ENCODE measurements at places on chromosomes 5 and 9.

GRCh38 chr5:143554187-143554717 lies 150.8 kb upstream of the NR3C1 start:
- no peak for DNase-seq

- DNase-seq: no peak
These were observed 389.6 kb downstream of the SEMA5A start for GRCh38 chr5:9156282-9156681.

GRCh38 chr5:150286820-150287219 lies 2.8 kb downstream of the CAMK2A start:
- DNase-seq: no peak

DNA sequence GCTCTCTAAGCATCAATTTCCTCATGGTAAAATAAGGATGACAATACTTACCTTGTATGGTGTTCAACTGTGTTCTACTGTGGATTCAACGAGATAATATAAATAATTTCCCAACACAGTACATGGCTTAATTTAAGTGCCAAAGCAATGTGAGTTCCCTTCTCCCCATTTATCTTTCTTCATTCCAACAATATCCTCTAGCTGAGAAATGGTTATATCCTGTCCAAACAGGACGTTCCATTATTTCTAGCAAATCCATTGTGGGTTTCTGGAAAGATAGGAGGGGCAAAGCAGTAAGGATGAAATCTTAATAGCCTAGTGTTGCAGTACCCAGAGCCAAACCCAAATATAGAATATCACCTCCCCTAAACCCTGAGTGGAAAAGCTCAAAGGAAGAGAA lies 22.0 kb downstream of the ABCA1 start:
- DNase-seq: no peak

GRCh38 chr5:119079318-119079921 lies 8.5 kb downstream of the DMXL1 start:
- no peak for DNase-seq

GRCh38 chr5:90347462-90347861 lies 62.1 kb downstream of the CETN3 start:
- DNase-seq: no peak

GRCh38 chr5:54680998-54681397 lies 163.4 kb downstream of the SNX18 start:
- no peak for DNase-seq

DNA sequence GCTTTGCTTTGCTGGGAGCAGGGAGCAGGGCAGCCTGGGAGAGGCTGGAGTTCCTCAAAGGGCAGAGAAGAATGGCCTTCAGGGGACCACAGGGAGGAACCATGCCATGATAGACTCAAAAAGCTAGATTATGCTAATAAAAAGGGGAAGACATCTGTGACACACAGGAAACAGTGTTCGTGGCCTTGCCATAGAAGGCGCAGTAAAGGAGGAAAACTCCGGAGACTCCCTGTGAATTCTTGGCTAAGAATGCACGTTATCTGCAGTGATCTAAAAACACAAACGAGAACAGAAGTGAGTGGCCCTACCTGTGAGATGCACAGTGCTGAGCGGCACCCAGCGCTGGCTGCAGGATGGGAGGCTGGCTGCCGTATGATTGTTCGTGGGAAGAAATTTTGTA lies 15.9 kb upstream of the LTC4S start:
- DNase-seq: no peak

DNA sequence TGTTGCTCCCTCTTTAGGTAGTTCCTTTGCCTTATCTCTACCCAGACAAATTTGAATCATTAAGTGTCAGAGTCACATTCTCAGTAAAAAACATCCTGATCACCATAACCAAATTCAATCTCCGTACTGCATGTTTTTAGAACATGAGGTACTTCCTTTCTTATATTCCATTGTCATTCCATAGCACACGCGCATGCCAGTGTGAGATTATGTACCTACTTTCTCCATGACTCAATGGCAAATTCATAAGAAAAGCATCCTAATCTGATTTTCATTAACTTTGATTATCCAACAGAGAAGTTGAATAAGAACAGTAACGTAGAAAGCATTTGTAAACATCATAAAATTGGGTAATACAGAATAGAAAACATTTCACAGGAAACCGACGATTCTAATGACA lies 1118.6 kb upstream of the CDH9 start:
- no peak for DNase-seq

GRCh38 chr5:38723426-38723825 lies 122.4 kb upstream of the OSMR start:
- no peak for DNase-seq
